ENCODE measurements at places on chromosomes 12 and 14. TPM values are rescaled to one million over a fixed set of nuclear protein-coding genes. Genes with fewer than 3 reads are reported as not detected.
A peak's percentile ranks its signal among the peaks of the same experiment; 100 is the strongest.

DNA sequence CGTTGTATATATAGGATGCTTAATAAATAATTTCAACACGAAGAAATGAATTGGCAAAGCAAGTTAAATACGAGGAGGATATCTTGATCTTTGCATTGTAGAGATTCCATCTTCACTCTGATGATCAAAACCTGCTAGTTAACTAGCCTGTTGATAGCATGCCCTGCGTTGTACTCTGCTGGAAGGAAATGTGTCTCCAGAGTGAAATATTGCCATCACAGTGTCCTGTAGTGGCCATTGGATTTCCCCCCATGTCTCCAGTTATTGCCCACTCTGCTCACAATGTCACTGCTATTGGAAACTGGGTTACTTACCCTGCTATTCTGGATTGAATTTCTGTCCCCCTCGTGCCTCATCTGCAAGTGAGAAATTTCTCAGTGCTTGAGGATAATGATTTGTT is 109.6 kb downstream of the PLEKHA5 start:
- H3K27ac ChIP-seq, result no peak overlapping the region
- H3K27me3 ChIP-seq, result peaks cover 1% of the 10 kb centered on the region
- H3K36me3 ChIP-seq, result no peaks in the 10 kb centered on the region
- H3K4me1 ChIP-seq, result peaks cover 6% of the 10 kb centered on the region
- H3K4me3 ChIP-seq, result no peak overlapping the region

Gene KRT73
- 0.91 TPM for total RNA-seq

- H3K36me3 ChIP-seq, result no peaks in the 10 kb centered on the region
- peaks cover 2% of the 10 kb centered on the region for H3K27me3 ChIP-seq
- H3K4me1 ChIP-seq, result no peaks in the 10 kb centered on the region
- no peak overlapping the region for H3K4me3 ChIP-seq
- no peak overlapping the region for H3K27ac ChIP-seq
Measured at GRCh38 chr12:32773691-32774090, 18.0 kb upstream of the YARS2 start.

DNA sequence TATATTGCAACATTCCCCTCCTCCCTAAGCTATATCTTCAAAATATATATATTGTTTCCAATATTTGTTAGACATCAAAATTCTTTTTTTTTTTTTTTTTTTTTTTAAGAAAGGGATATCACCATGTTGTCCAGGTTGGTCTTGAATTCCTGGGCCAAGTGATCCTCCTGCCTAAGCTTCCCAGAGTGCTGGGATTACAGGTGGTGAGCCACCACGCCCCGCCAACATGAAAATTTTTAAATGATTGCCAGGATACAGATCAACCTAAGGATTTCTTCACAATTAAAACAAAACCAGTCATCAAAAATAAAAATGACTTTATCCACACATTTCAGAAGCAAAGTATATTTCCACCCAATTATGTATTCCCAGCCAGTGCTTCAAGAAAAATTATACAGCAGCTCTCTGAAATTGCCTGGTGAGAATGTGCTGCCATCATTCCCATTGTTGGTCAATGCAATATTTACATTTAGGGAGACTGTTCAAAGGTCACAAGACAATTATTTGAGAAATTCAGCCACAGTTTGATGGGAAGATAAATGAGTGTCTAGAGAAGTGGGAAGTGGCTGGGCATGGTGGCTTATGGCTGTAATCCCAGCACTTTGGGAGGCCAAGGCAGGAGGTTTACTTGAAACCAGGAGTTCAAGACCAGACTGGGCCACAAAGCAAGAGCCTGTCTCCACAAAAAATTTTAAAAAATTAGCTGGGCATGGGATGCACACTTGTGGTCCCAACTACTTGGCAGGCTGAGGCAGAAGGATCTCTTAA is 141.7 kb upstream of the AMIGO2 start:
- H3K4me1 ChIP-seq, result peaks cover 56% of the 10 kb centered on the region
- peak overlapping the region; percentile 73 for H3K27ac ChIP-seq
- H3K27me3 ChIP-seq, result no peaks in the 10 kb centered on the region

DNA sequence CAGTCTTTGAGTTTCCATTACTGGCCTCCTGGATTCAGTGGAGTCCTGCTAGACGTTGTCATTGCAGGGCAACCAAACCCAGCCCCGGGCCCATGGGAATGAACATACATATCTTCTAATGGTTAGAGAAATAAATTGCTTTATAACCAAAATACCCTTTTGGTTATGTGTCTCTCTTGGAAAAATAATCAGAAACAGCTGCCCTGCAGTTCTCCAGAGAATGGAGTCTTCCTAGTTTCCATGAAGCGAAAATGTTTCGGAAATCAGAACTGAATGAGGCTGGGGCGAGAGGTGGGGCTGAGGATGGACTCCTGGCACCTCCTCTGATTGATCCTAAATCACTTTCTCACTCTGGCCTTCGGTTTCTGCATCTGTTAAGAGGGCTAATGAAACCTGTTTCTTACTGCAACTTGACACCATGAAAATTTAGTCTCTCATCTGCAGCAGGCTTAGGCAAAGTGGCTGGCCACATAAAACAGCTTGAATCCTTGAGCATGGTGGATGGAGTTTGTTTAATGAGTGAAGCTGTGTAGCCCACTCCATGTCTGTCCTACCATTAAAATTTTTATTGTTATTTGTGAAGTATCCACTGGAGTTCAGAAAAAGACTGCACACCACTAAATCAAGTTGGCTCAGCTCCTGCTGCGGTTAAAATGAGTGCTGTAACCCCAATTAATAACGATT is 198.9 kb downstream of the CACNA1C start:
- no peak overlapping the region for H3K4me3 ChIP-seq
- H3K4me1 ChIP-seq, result no peaks in the 10 kb centered on the region
- no peaks in the 10 kb centered on the region for H3K36me3 ChIP-seq
- no peaks in the 10 kb centered on the region for H3K27me3 ChIP-seq
- no peak overlapping the region for H3K27ac ChIP-seq

Gene HOXC12
- not detected for total RNA-seq

- H3K36me3 ChIP-seq, result no peaks in the 10 kb centered on the region
- peak overlapping the region; percentile 76 for H3K27ac ChIP-seq
- DNase-seq, result peak; percentile 28
- peaks cover 23% of the 10 kb centered on the region for H3K4me1 ChIP-seq
- no peaks in the 10 kb centered on the region for H3K27me3 ChIP-seq
- no peak overlapping the region for H3K4me3 ChIP-seq
Measured at GRCh38 chr14:75435473-75435872, 7.7 kb downstream of the JDP2 start.

- H3K27me3 ChIP-seq, result no peaks in the 10 kb centered on the region
- peak overlapping the region; percentile 62 for H3K27ac ChIP-seq
- peaks cover 29% of the 10 kb centered on the region for H3K36me3 ChIP-seq
- DNase-seq, result no peak
Measured at GRCh38 chr12:122864894-122865253, 29.6 kb downstream of the HIP1R start.

Gene BCL7A
- 8.1 TPM for total RNA-seq

Gene MYO1H
- not detected for total RNA-seq

DNA sequence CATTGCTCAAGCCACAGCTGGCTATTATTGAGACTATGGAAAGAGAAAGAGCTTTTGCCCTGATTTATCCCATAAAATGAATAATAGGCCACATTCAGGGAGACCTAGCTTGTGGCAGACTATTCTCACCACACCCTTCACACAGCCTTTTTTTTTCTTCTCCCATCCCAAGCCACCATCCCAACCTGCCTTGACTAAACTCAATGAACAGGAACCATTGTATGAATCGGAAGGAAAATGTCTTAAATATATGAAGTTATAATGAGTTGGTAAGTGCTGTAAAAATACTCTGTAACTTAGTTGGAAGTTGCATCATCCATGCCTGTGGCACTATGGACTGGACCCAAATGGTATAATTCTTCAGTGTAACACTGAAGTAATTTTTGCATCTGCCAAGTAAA is 338.4 kb downstream of the RAD51B start:
- DNase-seq, result no peak
- H3K36me3 ChIP-seq, result no peaks in the 10 kb centered on the region

DNA sequence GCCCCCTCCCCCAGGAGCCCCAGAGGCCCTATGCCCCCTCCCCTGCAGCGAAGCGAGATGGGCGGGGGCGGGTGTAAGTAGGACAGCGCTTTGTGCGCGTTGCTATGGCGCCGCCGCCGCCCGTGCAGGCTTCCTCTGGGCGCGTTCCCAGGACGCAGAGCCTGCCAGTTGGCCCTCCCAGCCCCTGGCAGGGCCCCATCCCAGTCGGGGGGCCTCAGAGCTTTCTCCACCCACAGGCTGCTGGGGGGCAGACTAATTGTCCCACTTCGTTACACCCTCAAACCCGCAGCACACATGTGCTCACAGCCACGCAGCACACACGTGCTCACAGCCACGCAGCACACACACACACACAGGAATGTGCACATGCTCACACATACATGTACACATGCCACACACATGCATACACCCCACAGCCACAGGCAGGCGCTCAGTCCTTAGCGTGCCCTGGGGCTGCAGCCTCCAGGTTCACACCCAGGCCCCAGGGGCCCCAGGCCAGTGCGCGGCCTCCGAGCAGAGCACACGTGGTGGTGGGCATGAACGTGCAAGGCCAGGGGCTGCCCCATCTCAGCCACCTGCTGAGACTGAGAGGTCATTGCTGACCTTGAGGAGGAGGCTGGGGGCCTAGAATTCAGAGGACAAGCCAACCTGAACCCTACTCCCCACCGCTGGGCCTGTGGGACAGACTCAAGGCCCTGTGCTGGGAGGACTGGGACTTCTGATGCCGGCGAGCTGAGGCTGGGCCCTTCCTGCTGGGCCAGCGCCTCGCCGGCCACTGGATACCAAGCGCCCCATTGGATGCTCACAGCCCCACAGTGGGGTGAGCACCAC is 15.6 kb downstream of the TRMT61A start:
- H3K27me3 ChIP-seq, result no peaks in the 10 kb centered on the region
- no peak for DNase-seq
- no peak overlapping the region for H3K27ac ChIP-seq
- H3K4me1 ChIP-seq, result no peaks in the 10 kb centered on the region
- no peaks in the 10 kb centered on the region for H3K36me3 ChIP-seq

- H3K27ac ChIP-seq, result no peak overlapping the region
- H3K36me3 ChIP-seq, result no peaks in the 10 kb centered on the region
- H3K4me1 ChIP-seq, result peaks cover 6% of the 10 kb centered on the region
- DNase-seq, result no peak
- H3K4me3 ChIP-seq, result no peak overlapping the region
Measured at GRCh38 chr12:41772478-41772877, 372.2 kb downstream of the GXYLT1 start.

DNA sequence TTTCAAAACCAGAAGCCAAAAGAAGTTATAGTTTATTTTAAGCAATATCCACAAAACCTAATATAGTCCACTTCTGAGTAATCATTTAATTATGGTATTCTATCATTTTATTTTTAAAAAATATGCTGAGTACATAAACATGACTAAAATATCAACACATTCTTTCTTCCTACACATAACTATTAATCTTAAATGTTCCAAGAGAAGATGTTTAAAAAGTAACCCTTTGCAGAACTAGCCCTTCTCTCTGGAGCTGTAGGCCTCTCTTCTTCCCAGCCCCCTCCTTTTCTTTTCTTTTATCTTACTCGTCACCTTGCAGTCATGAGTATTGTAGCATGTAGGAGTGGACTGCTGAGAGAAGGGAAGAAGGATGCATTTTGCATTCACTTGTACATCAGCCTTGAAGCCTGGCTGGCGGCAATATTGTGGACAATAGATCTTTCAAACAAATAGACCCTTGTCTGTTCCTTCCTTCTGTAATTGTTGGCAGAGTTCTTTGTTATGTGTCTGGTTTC is 941.9 kb downstream of the NRXN3 start:
- no peak for DNase-seq
- H3K36me3 ChIP-seq, result no peaks in the 10 kb centered on the region
- no peak overlapping the region for H3K4me3 ChIP-seq
- H3K4me1 ChIP-seq, result no peaks in the 10 kb centered on the region

- no peak overlapping the region for H3K4me3 ChIP-seq
- no peaks in the 10 kb centered on the region for H3K4me1 ChIP-seq
- H3K36me3 ChIP-seq, result peaks cover 3% of the 10 kb centered on the region
- H3K27me3 ChIP-seq, result peaks cover 5% of the 10 kb centered on the region
Measured at GRCh38 chr12:3098436-3098835, 21.3 kb downstream of the TSPAN9 start.

GRCh38 chr12:59250766-59251165 is 330.5 kb upstream of the LRIG3 start:
- no peaks in the 10 kb centered on the region for H3K36me3 ChIP-seq
- no peaks in the 10 kb centered on the region for H3K4me1 ChIP-seq
- no peak overlapping the region for H3K27ac ChIP-seq
- H3K27me3 ChIP-seq, result no peaks in the 10 kb centered on the region
- no peak for DNase-seq

Gene TRIM9
- total RNA-seq, result 0.73 TPM

GRCh38 chr14:78243187-78243586 is 73.0 kb downstream of the NRXN3 start:
- H3K4me1 ChIP-seq, result no peaks in the 10 kb centered on the region
- no peaks in the 10 kb centered on the region for H3K36me3 ChIP-seq
- no peak overlapping the region for H3K4me3 ChIP-seq
- peaks cover 2% of the 10 kb centered on the region for H3K27me3 ChIP-seq
- H3K27ac ChIP-seq, result no peak overlapping the region

DNA sequence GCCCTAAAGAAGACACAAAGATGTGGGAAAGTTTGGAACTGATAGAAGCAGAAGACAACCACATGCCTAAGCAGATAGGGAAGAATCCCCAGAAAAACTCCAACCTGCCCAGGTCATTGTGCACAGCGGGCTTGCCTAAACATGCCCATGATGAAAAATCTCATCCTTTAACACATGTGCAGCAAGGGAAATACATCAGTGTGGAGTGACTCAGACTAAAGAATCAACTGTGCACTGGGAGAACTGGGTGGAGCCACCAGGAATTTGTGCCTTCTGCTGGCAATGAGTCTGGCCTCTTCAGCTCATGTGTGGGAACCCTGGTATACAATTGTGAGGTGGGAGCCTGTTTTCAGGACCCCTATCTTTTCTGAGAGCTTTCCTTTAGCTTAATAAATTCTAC is 398.5 kb downstream of the FSCB start:
- no peaks in the 10 kb centered on the region for H3K4me1 ChIP-seq
- no peak for DNase-seq
- no peak overlapping the region for H3K4me3 ChIP-seq

GRCh38 chr14:104277416-104278213 is 139.2 kb downstream of the KIF26A start:
- H3K36me3 ChIP-seq, result no peaks in the 10 kb centered on the region
- DNase-seq, result no peak
- H3K27me3 ChIP-seq, result no peaks in the 10 kb centered on the region

Gene DAO
- total RNA-seq, result not detected

Gene PPP1R1A
- total RNA-seq, result not detected

Gene COL2A1
- total RNA-seq, result not detected

DNA sequence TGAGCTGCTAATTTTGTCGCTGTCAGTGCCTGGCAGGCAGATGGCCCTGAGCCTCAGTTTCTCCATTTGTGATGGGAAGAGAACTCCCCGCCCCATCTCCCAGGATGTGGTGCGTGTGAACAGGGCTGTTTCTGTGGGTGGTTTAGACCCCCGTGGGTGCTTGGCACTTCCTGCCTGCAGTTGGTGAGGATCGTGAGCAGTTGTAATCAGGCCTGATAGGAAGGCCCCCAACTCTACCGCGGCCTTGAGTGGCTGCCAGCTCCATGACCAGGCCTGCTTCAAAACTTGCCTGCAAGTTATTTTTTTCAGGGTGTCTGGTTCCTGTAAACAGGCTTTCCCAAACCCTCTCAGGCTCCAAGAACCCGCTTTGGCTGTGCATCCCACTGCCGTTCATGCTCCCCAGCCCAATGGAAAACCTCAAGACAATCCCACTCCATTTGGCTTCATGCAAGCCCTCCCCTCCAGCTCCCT is 138.4 kb downstream of the ZFP36L1 start:
- H3K36me3 ChIP-seq, result no peaks in the 10 kb centered on the region
- no peak overlapping the region for H3K4me3 ChIP-seq
- no peaks in the 10 kb centered on the region for H3K27me3 ChIP-seq
- H3K27ac ChIP-seq, result no peak overlapping the region

All from activated CD8-positive, alpha-beta T cell treated with anti-CD3 and anti-CD28 coated beads, Interleukin-2, amount 10 ng/mL, durations not matched to agents 7 days and 5 days (primary cell).